Left lobe of liver (tissue), 2 donors: ENCODE measurements at places on chromosomes 1 and 21.

- DNase-seq, result no peak
Observed at GRCh38 chr1:64082459-64082858, 121.0 kb upstream of the UBE2U start.

GRCh38 chr1:201888282-201889089 lies at the start of gene SHISA4:
Gene SHISA4 (plus strand): TSS chr1:201888898. CDS start chr1:201888995, 97 bp downstream.
- DNase-seq, result peak; percentile 84

DNA sequence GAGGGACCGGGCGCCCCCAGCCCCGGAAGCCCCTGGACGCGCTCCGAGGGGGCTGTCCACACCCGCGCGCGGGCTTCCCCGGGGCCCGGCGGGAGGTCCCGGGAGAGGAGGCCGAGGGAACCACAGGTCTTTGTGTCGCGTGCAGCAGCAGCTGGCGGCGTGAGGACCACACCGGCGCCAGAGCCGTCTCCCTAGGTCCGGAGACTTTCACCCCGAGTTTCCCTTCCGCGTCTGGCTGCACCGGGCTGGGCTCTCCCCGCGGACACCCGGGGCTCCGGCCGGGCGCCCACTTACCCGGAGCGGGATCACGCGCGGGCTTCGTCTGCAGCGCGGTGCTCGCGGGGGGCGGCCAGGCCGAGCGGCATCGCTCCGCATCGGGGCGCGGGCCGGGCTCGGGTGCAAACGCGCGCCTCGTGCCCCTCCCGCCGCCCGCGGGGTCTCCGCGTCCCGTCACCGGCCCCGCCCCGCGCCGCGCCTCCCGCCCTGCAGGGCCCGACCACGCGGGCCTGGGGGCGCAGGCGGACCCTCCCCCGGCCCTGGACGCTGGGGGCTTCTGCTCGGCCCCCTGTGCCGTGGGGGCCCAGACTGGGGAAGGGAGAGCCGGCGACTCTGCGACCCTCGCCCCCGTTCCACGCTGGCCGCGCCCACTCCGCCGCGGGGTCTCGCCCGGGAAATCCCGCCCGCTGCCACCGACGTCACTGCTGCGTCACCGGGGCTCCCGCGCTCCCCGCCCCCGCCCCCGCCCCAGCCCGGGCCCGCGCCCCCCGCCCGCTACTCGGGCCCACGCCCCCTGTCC lies at the start of gene GNG4:
GNG4 (minus strand) TSS at position 417 of the 796 bp plus-strand sequence. CDS start 65,946 bp downstream, outside the sequence.
- DNase-seq, result no peak

DNA sequence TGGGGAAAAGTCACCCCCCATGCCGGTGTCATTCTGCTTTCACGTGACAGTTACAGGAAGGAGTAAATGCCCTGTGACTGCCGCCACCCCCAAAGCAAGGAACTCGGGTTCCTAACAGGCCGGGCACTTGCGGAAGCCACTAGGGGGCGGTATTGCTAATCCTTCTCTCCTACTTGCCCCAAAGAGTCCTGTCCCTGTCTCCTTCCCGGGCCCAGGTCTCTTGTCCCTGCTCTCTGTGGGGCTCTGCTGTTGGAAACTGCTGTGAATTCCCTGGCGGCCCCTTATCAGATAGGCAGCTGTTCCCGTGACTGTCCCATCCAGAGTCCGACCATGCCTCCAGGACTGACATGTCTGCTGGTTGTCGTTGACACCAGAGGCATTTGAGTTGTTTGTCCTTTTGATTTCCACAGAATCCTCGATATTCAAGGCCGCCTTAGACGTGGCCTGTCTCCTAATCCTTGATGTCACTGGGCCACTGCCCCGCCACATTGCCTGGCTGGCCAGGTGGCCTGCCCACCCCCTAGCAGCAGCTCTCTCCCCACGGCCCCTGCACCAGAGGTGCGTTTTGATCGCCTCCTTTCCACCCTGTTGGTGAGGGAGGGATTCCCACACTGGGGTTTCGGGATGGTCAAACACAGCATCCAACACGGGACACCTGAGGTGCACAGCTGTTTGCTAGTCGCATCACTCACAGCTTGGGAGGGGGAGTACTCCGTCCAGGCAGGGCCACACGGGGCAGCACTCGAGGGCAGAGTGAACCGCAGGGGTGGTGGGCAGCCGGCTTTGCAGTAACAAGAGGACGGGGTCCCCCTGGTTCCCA lies 37.3 kb downstream of the CHAF1B start:
- DNase-seq, result peak; percentile 71

DNA sequence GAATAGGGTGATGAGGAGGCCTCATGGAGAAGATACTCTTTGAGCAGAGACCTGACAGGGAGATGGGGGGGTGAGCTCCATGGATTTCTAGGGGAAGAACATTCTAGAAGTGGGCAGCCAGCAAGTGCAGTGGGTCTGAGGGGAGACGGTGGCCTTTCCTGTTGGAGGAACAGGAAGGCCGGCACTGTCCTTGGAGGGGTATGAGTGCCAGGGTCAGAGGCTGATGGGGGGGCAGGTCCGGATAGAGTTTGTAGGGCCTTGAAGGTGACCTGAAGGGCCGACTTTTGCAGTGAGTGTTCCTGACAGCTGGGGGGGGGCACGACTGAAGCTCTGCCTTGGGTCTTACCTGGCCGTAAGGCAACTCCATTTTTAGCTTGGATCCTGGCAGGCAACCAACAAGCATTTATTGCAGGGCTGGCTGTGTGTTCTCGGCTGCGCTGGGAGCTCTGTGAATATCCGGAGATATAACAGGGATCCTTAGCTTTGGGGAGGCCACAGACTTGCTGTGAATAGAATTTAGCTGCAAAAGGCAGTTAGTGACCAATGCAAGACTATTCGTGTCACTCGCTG lies 130.6 kb downstream of the MRPS6 start:
- DNase-seq, result peak; percentile 23

DNA sequence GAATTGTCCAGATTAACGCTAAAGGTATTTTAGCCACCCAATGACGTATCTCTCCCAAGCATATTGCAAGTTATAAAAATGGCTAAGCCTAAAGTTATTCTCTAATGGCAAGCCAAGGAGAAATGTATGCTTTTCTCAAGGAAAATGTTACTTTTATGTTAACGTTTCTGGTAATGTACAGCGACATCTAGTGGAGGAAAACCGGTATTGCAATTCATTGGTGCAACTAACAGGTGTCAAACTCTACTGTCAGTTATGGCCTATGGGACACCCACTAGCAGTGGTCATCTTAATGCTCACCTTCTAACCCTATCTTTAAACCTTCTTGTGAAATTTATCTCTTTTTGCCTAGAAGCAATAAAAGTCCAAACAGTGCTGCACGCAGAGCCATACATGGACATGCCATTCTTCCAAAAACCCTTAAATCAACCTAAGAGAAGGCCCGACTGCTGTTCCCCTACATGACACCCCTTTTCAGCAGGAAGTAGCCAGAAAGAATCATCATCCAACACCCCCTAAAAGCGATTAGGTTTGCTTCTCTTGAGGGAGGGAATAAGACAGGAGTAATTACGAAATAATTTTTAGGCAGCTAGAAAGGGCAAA lies 68.7 kb upstream of the LRIF1 start:
- DNase-seq, result no peak

- no peak for DNase-seq
Observed at GRCh38 chr1:187839873-187840272, 1011.1 kb downstream of the PLA2G4A start.

DNA sequence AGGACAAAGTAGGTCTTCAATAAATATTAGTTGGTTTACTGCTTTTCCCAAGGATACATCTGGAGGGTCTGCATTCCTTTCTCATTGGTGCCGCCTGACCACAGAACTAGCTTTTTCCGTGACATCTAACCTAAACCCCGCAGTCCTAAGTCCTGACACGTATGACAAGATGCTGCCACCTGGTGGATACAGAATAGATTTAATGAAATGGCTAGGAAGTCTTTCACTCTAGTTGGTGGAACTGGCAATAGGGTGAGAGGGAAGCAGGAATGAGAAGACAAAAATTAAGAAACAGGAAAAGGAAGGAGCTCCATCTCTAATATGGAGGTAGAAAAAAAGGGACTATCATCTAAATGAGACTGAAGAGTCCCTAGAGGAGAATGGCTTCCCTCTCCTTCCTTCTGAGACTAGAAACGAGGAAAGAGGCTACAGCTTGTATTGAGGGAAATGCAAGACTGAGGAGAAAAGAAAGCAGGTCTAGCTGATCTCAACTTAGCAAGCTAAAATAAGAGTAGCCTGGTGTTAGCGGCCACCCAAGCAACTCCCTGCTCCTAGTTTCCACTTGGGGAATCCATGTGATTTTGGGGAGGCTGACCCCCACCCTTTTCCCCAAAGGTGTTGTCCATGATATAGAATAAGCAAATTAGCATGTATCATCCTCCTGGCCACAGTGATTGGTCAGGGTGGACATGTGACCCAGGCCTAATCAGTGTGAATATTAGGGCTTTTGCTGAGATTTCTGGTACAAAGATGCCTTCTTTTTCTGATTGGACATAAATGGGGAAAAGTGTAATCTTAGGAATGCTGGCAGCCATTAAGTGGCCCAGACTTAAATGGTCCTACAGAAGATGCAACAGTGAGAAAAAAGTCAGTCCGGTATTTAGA lies 5.9 kb downstream of the RFX5 start:
- DNase-seq, result no peak

DNA sequence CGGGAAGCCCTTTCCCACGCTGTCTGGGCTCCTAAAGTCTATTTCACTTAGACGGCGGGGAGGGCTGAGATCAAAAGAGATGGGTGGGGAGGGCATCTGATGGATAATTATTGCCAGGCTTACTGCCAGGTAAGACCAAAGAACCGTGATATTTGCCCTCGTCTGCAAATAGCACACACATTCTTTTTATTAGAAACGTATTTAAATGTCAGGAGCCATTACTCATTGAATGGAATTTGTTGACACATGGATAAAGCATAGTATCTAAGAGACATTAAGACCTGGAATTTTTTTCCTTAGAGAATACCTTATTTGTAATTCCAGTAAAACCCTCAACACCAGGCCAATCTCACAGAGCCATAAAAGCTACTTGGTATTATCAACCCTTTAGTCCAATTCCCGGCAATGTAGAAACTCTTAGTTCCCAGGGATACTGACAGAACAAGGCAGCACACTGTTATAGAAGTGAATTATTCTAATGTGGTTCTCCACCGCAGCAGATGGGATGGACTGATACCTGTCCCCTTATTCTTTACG lies 10.6 kb downstream of the URB1 start:
- no peak for DNase-seq

- no peak for DNase-seq
Observed at GRCh38 chr1:56295949-56296929, 283.1 kb downstream of the PLPP3 start.

DNA sequence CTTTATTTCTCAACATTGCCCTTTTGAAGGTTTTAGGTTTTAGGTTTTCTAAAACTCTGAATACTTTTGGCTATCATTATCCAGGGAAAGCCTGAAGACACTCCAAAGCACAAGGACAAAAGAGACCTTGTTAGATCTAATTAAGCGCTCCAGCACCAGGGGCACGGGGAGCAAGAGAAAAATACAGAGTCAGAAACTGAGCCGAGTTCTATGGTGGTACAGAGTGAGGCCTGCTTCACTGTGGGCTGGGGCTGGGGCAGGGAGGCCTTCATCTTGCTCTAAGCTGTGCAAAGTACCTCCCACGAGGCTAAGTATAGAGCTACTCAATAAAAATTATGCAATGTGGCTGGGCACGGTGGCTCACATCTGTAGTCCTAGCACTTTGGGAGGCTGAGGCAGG lies 19.7 kb upstream of the RAB4A start:
- no peak for DNase-seq

DNA sequence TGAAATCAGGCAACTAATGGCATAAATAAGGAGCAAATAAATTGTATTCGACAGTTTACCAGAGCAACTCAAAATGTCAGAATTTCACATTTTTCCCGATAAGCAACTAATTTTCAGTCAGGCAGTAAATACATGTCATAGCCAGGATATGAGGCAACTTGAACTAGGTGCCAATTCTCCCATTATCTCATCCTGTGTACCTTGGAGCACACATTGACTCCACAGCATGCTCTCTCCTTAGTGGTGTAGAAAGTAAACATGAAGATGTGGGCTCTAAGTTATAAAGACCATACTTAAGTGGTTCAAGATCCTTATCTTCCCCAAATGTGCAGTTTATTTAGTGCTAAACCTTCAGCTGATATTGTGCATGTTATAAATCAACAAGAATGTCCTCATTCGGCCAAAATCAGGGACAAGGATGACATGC lies 197.8 kb downstream of the VAV3 start:
- DNase-seq, result no peak

- peak; percentile 57 for DNase-seq
Observed at GRCh38 chr21:38766987-38767722, 38.6 kb upstream of the ETS2 start.

GRCh38 chr1:28091043-28091781 lies 2.8 kb upstream of the EYA3 start:
- peak; percentile 71 for DNase-seq

DNA sequence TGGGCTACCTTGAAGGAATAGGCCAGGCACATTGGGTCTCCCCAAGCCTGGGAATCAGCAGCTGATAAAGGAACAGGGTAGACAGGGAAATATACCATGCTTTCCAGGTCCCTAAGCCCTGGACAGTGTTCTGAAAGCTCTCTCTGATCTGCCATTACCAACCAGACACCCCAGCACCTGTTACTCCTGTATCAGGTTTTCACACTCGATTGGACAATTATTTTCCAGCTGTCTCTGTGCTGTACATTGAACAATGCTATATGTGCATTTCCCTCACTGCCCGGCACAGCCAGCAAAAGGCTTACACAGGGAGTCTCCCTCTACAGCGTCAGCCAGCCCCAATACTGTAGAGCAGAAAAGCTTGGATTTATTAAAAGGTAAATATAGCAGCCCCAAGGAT lies 4.7 kb downstream of the CFAP45 start:
- DNase-seq, result no peak

GRCh38 chr1:78373676-78374075 lies 117.1 kb upstream of the PTGFR start:
- DNase-seq, result no peak

GRCh38 chr1:61474269-61474817 lies 250.6 kb downstream of the TM2D1 start:
- no peak for DNase-seq

DNA sequence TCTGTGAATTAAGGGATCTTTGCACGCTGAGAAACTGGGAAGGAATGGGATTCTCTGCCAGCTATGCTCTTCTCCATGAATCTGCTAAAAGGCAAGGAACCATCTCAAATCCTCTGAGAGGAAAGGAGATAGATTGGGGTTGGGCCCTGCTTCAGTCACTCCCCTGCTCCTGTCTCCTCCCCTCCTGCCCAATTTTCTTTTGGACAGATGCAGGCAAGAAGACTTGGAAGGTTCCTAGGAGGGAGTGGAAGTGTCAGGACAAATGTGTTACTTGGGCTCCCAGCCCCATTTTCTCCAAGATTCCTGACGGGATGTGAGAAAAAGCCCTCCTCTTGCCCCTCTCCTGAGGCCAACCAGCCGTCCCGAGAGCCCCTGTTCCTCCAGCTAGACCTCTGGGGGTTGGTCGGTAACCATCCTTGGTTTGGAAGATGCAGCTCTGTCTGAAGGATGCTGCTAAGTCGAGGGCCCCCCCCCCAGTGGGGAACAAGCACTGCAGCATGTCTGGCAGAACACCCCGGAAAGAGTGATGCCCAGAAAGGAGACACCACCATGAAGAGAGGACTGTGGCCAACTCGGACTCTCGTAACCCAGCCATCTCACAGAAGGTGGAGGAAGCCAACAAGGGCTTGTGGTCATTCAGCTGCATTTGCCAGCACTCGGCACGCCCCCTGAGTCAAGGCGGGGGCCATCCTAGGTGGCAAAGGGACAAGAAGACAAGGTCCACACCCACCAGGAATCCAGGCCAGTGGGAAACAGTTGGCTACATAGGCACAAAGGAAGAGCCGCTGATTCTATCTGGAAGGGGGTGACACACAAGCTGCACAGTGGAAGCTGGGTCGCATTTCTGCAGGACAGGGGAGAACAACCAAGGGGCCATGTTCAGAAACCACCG lies 43.7 kb downstream of the CDK18 start:
- peak; percentile 33 for DNase-seq

- no peak for DNase-seq
Observed at GRCh38 chr1:148307583-148308185, 155.6 kb upstream of the NBPF11 start.
